ENCODE measurements at places on chromosomes 13 and 19.

- no peak for DNase-seq
These were observed 10.4 kb downstream of the BCAM start for GRCh38 chr19:44819246-44819832.

DNA sequence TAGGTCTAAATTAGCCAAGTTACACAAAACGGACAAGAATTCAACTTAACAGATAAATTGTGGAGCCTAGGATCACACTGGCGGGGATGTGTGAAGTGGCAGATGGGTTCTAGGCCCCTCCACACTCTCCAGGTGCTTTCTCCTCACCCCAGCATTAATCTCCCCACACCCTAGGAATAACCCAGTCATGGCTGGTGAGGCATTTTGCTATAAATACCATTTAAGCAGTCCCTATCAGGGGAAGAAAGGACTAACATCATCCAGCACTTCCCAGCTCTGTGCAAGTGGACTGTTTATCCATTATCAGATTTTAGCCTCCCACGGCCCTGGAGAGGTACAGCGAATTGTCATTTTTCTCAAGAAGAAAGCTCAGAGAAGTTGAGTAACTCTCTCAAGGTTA lies 154.9 kb downstream of the NUFIP1 start:
- DNase-seq: no peak

- no peak for DNase-seq
These were observed 16.9 kb downstream of the TMPRSS9 start for GRCh38 chr19:2376784-2377519.

GRCh38 chr19:7469669-7470285 lies 19.1 kb downstream of the PEX11G start:
- DNase-seq: no peak

DNA sequence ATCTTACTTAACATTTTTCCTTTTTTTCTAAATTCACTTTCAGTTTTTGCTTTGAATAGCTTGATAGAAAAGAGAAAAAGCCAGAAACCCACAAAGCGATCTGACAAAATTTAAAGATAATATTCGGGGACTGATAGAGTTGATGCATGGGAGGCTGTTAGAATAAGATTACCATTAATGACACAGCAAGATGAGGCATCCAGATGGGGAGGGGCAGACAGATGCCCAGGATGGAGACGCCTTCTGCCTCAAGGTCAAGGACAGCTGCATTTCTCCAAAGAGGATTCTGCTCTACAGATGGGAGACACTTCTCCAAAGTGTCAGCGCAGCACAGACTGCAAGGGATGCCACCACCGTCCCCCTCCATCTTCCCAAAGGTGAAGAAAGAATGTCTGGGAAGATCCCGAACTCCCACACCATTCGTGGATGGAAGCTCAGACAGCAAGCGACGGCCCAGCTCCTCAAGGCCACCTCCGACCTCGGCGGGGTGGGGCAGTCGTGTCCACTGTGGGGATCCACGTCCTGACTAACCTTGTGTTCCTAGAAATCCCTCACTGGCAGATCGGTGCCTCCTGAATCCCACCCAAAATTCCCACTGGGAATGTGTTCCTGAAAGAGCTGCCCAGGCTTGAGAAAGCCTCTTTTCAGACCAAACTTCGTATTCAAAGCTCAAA lies 32.9 kb downstream of the NAXD start:
- DNase-seq: no peak

- DNase-seq: no peak
These were observed 4.8 kb downstream of the TSHZ3 start for GRCh38 chr19:31344403-31344802.

DNA sequence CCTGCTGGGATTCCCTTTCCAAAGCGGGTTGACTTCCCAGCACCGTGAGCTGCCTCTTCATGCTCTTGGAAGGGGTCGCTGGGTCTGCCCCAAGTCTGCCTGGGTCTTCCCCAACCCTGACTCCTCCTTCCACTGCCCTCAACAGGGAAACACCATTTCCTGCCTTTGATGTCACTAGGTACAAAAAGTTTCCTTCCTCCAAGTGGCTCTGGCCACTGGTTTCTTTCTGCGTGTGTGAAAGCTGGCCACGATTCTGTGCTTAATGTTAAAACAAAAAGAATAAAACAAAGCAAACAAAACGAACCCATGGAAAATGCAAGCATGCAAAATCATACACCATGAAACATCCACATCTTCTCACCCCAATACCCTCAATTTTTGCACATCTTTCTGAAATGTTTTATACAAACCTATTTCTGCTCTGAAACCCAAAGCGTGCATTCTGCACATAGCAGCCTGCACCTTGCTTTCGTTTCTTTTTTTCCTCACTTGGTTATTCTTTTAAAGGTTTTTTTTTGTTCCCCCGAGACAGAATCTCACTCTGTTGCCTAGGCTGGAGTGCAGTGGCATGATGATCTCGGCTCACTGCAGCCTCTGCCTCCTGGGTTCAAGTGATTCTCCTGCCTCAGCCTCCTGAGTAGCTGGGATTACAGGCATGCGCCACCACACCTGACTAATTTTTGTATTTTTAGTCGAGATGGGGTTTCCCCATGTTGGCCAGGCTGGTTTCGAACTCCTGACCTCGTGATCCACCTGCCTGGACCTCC lies 12.5 kb upstream of the TNFSF9 start:
- DNase-seq: peak; percentile 21

- no peak for DNase-seq
These were observed 3.7 kb upstream of the ARHGEF7 start for GRCh38 chr13:111111376-111111937.

- DNase-seq: no peak
These were observed 1.0 kb upstream of the ETHE1 start for GRCh38 chr19:43527860-43528622.

DNA sequence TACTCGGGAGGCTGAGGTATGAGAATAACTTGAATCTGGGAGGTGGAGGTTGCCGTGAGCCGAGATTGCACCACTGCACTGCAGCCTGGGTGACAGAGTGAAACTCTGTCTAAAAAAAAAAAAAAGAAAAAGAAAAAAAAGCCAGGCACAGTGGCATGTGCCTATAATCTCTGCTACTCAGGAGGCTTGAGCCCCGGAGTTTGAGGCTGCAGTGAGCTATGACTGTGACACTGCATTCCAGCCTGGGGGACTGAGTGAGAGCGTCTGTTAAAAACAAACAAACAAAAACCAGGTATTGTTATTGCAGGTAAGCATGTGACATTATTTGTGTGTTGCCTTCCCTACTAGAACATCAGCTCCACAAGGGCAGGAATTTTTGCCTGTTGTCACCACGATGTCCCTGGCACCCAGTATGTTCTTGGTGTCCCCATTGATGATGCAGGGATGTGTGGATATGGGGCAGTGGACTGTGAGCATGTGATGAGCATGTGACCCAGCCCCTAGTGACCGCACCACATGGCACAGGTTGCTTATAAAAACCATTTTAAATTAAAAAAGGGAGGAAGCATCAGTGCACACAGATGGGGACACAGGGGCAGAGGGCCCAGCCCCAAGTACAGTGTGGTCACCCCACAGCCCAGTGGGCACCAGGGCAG lies 1.6 kb upstream of the KANK2 start:
- no peak for DNase-seq

DNA sequence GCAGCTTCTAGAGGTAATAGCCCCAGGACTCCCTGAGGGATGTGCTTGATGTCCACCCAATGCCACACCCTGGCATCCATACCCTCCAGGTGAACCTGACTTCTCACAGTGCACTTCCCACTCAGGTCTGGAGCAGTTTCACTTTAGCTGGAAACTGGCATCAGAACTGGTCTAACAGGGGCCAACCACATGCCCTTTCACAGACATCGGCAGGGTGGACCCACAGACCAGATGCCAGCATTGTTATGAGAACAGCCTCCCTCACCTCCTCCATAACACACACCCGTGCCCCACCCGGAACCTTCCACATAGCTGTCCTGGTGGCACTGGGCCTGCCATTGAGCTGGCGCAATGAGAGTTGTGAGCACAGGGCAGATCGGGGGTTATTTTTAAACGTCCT lies 77.4 kb upstream of the GPR12 start:
- DNase-seq: no peak

DNA sequence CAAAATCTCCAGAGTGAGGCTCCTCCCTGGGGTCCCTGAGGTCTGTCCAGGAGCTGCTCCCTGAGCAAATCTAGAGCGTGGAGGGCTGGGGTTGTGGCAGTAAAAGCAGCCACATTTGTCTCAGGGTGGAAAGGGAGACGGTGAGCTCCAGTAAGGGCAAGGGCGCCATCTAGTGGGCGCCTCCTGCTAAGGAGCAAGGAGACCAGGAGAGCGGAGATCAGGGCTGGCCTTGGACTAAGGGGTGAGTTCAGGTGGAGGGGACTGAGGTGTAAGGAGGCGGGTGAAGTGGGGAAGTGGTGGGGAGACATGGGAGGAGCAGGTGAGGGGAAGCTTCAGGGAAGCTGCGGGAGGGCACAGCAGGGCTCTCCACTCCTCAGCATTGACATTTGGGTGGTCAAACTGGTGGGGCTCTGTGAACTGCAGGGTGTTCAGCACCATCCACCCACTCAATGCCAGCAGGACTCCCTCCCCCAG lies 5.3 kb upstream of the CEACAM21 start:
- DNase-seq: peak; percentile 81

Measured in CD4-positive, alpha-beta T cell treated with Interferon gamma for 1 hour (primary cell).